A549 treated with RU486 at 1 μM for 4 hours (cell line): ENCODE measurements at places on chromosomes 4 and X. TPM values are rescaled to one million over a fixed set of nuclear protein-coding genes. Genes with fewer than 3 reads are reported as not detected.

The PCYT1B gene
- not detected in 5 replicates for total RNA-seq

The C4orf54 gene
- total RNA-seq, result not detected in 5 replicates

The PHEX gene
- 0.24 to 0.43 TPM (median 0.33 TPM) in 5 replicates for total RNA-seq

The CHM gene
- 4.3 to 10.2 TPM (median 9.6 TPM) in 5 replicates for total RNA-seq

The MAGIX gene
- total RNA-seq, result 1.7 to 3.4 TPM (median 2.5 TPM) in 5 replicates

The UGDH gene
- 256 to 418 TPM (median 273 TPM) in 5 replicates for total RNA-seq

The TKTL2 gene
- total RNA-seq, result not detected in 5 replicates

The UTP3 gene
- 34.9 to 47.9 TPM (median 37.4 TPM) in 5 replicates for total RNA-seq

The GPAT3 gene
- 37.8 to 51.1 TPM (median 48.3 TPM) in 5 replicates for total RNA-seq

The EPHA5 gene
- total RNA-seq, result 0.19 to 0.62 TPM (median 0.45 TPM) in 5 replicates

The TLR7 gene
- not detected in 5 replicates for total RNA-seq

The TMPRSS11D gene
- total RNA-seq, result not detected in 5 replicates

The PDS5A gene
- 15.7 to 30.4 TPM (median 29.2 TPM) in 5 replicates for total RNA-seq

The PF4V1 gene
- total RNA-seq, result not detected in 5 replicates

The FGF16 gene
- total RNA-seq, result not detected in 5 replicates

The LIMCH1 gene
- total RNA-seq, result 32.2 to 46.0 TPM (median 41.4 TPM) in 5 replicates

The CT45A1 gene
- not detected in 5 replicates for total RNA-seq

The PAGE2 gene
- total RNA-seq, result not detected in 5 replicates

The RASGEF1B gene
- total RNA-seq, result 0.25 TPM in 1 of 5 replicates, not detected in the others

The KLKB1 gene
- total RNA-seq, result not detected in 5 replicates

The FGFR3 gene
- total RNA-seq, result 1.4 to 2.5 TPM (median 1.9 TPM) in 5 replicates

The ZNF280C gene
- 1.6 to 3.6 TPM (median 3.1 TPM) in 5 replicates for total RNA-seq

The ATP1B4 gene
- not detected in 5 replicates for total RNA-seq

The ITGB1BP2 gene
- total RNA-seq, result 0.65 to 1.1 TPM (median 0.80 TPM) in 5 replicates
